ENCODE measurements at places on chromosomes 3 and 15. TPM values are rescaled to one million over a fixed set of nuclear protein-coding genes. Genes with fewer than 3 reads are reported as not detected.

DNA sequence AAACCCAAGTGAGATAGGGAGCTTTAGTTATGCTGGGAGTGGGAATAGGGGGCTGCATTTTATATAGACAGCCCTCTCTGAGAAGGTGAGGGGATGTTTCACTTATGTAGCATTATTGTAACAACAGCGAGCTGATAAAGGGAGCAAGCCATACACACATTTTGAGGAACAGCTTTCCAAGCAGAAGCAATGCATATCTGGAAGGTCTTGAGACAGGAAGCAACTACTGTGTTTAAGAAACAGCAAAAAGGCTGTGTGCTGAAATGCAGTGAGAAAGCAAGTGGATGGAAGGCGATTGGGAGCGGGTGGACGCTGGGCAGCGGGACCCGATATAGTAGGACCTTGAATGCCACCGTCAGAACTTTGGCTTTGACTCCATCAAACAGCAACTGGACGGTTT is 155.9 kb upstream of the TBL1XR1 start:
- no peak for DNase-seq

- no peak for DNase-seq
These were observed 21.7 kb upstream of the UBL7 start for GRCh38 chr15:74482661-74483060.

GRCh38 chr3:88640581-88640980 is 466.8 kb upstream of the EPHA3 start:
- no peak for DNase-seq

The LOXL1 gene
- 148 TPM for total RNA-seq

GRCh38 chr3:196872316-196872715 is 4.6 kb downstream of the SENP5 start:
- peak; percentile 72 for DNase-seq

The STAC gene
- 0.36 TPM for total RNA-seq

The CCDC54 gene
- total RNA-seq: not detected

The SKOR1 gene
- total RNA-seq: not detected

GRCh38 chr15:51253366-51253765 is 85.0 kb downstream of the CYP19A1 start:
- no peak for DNase-seq

DNA sequence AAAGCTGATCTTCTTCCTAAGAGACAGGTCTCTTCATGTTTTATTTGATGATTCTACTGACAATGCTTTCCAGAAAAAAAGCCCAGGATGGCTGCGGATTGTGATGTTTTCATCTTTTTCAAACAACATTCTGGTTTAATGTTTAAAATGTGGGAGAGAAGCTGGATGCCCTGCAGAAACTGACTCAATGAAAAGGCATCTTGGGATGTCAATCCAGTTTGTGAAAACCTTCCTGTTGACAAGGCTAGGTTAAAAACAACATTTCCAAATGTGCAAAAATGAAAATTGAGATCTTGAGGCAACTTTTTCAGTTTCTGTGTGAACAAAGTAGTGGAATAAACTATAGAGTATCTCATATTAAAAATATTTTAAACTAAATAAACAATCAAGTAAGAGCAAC is 156.0 kb upstream of the MRPL3 start:
- no peak for DNase-seq

The HGD gene
- not detected for total RNA-seq

The INKA1 gene
- total RNA-seq: 2.3 TPM
